Eye (tissue), 1 donor: ENCODE measurements at places on chromosomes 2 and 18.

DNA sequence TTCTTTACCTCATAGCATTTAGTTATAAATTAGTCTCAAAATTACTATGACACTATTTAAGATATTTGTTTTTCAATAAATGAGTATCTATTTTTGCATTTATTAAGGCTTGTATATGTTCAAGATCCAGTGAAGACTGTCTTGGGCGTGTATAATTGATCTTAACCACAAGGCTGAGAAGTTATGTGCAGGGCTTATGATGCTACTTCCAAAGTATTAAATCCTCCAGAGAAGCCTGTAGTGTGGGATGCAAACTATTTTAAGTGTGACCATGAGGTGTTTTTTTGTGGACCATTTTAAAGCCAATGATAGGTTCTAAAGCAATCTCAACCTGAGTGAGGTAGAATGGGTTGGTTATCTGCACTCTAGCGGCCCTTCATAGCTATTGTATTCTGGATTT lies 219.9 kb downstream of the ZNF407 start:
- no peak for DNase-seq

DNA sequence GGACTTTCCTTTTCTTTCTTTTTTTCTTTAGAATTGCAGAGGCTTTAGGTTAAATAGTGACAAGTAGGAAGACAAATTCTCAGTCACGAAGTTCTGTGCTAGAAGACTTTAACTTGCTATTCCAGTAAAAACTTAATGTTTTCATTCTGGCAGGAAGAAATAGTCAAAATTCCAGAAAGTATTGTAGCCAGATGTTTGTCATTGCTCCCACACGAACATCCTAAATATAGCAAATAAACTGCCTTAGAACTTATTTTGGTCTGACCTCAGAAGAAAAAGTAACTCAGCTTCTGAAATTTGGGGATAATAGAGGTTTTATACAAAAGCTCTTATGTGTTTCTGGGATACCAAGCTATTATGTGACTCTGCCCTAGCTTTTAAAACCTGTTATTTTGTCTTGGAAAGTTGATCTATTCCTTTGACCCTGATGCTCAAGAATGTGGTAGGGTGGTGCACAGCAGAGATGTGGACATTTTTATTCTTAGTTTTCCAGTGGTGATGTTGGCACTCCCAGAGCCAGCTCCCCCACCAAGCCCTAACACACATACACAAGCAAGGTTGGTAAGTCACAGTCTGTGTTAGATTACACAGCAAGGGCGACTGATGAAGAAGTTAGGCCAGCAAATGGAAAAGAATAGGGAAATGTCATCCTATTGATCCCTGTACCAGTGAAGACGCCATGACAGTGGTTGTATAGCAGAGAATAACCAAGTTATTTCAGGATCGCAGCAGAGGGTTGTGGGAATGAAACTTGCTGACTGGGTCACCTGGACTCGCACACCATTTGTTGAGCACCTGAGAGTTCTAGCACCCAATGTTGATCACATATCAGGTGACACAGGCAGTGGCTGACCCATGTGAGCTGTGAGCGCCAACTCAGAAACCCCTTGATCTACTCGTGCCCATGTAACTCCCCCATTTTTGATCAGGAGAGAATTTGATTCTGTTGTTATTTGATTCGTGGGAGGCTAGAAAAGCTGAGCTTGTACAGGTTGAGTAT lies 23.7 kb downstream of the FARP2 start:
- DNase-seq, result peak; percentile 56

- peak; percentile 75 for DNase-seq
Measured at GRCh38 chr2:223944166-223944702, 901 bp downstream of the WDFY1 start.

- DNase-seq, result peak; percentile 34
Measured at GRCh38 chr2:141341444-141341843, 789.4 kb downstream of the LRP1B start.

GRCh38 chr2:25366629-25367028 lies 24.9 kb upstream of the DNMT3A start:
- DNase-seq, result no peak

- no peak for DNase-seq
Measured at GRCh38 chr2:200786826-200787225, 24.9 kb upstream of the BZW1 start.

DNA sequence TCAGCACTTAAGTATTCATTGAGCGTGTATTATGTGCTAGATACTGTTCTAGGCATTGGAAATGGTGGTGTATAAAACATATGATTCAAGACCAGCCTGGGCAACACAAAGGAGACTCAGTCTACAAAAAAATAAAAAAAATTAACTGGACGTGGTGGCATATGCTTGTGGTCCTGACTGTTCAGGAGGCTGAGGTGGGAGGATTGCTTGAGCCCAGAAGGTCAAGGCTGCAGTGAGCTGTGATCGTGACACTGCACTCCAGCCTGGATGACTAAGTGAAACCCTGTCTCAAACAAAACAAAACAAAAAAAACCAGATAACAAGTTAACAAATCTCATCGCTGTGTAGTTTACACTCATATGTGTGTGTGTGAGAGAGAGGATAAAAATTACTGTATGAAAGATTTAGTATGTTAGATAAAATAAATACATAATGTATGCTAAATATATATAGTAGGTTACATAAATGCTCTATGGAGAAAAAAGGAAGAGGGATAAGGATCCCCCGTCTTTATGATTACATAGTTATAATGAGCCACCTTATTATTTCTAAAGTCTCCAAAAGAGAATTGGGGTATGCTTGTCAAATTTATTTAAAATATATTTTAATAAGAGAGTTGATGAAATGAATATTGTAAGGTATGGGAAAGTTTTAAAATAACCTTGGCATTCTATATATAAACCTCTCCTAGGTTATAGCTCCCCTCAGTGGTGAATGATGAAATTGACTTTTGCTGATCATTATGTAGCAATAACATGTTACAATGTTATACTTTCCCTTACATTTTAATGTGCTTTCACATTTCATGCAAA lies 69.2 kb downstream of the EHBP1 start:
- peak; percentile 84 for DNase-seq

DNA sequence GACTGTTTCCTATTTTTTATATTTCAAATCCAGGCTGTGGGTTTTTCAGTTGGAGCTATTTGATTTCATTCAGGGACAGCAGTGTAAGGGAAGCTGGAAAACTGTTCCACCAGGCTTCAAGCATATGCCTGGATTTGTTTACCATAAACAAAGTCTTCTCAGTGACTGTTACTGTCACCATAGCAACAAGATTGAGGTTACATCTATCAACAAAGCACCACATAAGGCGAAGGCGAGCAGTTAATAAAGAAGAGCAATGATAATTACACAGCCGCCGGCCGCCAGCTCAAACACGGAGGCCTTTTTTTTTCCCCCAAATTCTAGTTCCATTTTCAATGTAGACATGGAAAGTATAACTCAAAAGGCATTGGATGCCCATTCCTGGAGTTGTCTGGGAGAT lies 553.7 kb upstream of the SYT4 start:
- peak; percentile 20 for DNase-seq
